Pancreas (tissue), 10 donors: ENCODE measurements at places on chromosomes 3 and 15. TPM values are rescaled to one million over a fixed set of nuclear protein-coding genes. Genes with fewer than 3 reads are reported as not detected.

Gene CCDC14
- 6.7 TPM for total RNA-seq

Gene CLDN11
- total RNA-seq, result 2.3 TPM

Gene TPRG1
- total RNA-seq, result 0.12 TPM

Gene SPTBN5
- total RNA-seq, result 0.32 TPM

Gene GRK7
- total RNA-seq, result not detected

Gene CASR
- 9.0 TPM for total RNA-seq

Gene PLIN1
- total RNA-seq, result 2.2 TPM

Gene CPLX3
- total RNA-seq, result not detected

- no peaks in the 10 kb centered on the region for H3K36me3 ChIP-seq
- H3K27me3 ChIP-seq, result no peaks in the 10 kb centered on the region
- H3K4me3 ChIP-seq, result no peak overlapping the region
- H3K4me1 ChIP-seq, result peaks cover 14% of the 10 kb centered on the region
- no peak for DNase-seq
- H3K27ac ChIP-seq, result no peak overlapping the region
These were observed 32.3 kb downstream of the VGLL4 start for GRCh38 chr3:11611341-11611799.

DNA sequence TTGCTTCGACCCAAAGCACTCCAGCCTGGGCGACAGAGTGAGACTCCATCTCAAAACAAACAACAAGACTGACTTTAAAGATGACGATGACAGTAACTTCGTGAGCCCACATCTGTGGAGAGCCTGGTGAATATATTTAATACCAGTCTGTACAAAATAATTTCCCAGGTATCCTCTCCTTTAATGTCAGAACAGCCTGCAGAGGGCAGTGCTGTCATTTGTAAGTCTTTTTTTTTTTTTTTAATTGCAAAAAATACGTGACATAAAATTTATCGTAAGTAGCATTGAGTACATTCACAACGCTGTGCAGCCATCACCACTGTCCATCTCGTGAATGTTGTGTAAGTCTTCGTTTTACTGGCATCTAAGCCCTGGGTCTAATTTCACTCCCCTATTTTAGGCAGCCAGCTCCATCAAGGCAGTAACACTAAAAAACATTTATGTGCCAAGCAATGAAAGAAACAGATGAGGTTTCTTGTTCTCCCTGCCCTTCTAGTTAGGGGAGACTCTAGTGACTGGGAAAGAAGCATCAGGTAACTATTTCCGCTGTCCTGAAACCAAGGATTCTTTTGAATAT is 1.4 kb downstream of the HTD2 start:
- no peaks in the 10 kb centered on the region for H3K36me3 ChIP-seq
- no peak overlapping the region for H3K27ac ChIP-seq
- no peak for DNase-seq
- peak overlapping the region; percentile 62 for H3K4me3 ChIP-seq

DNA sequence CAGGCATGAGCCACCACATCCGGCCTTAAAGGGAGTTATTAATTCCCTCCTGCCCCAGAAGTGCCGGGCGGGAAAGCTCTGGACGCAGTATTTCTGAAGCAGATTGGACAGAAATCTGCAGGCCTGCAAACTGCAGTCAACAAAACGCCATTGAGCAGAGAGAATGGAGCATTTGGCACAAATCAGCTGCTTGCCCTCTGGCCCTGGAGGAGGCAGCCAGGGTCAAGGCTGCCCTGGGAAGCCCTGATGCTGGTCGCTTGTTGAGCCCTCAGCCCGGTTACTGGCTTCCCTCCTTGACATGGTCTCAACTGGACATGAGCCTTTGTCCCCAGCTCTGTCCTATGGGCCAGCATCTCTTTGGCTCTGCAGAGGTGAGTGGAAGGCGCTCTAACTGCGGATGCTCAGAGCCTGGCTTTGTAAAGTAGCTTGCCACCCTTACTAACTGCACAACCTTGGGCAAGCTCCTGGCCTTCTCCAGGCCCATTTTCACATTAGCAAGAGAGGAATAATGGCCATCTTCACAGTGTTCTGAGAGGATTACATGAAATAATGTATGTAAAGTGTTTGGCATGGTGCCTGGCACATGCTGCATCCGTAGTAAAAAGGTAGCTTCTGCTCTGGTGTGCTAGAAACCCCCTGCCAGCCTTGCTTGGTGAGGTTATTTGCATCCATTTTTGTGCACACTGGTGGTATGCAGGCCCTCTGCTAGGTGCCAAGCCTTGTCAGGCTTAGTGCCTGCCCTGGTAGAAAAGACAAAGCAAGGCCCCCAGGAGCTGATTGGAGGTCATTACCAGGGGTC is 4.1 kb downstream of the SEMA4B start:
- DNase-seq, result no peak
- H3K36me3 ChIP-seq, result peaks cover 1% of the 10 kb centered on the region
- H3K27ac ChIP-seq, result no peak overlapping the region
- no peak overlapping the region for H3K4me3 ChIP-seq
- H3K4me1 ChIP-seq, result peaks cover 11% of the 10 kb centered on the region

DNA sequence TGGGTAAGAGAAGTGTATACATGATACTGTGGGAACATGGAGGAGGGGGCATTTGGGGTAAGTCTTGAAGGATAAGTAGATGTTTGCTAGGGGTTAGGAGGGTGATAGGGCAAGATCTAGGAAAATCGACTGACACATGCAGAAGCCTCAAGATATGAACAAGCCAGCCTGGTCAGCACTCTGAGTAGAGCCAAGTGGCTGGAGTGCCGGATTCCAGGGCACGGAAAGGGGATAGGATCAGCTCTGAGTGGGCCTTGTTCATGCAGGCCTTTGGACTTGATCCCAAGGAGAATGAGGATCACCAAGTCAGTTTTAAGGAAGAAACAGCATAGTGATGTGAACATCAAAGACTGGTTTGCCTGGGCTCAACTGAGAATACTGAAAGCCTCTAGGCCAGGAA is 24.3 kb upstream of the MANF start:
- H3K27me3 ChIP-seq, result no peaks in the 10 kb centered on the region
- no peak overlapping the region for H3K4me3 ChIP-seq
- no peaks in the 10 kb centered on the region for H3K4me1 ChIP-seq

DNA sequence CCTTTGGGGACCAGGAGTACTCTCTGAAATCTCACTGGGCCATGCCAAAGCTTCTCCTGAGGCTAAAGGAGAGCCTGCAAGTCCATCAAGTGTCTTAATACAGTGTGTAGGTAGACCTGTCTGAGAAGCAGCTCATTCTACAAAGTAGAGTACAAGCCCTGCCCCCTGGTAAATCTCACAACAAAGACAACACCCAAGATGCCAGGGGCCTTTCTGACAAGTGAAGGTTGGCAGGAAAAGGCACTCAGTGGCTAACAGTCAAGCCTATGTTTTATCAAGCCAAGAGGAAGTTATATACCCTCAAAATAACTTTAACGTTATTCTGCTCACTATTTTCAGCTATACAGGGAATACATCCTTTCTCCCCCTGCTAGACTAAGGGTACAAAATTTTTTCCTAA is 58.3 kb downstream of the NMNAT3 start:
- no peaks in the 10 kb centered on the region for H3K27me3 ChIP-seq
- DNase-seq, result no peak
- no peak overlapping the region for H3K4me3 ChIP-seq
- no peaks in the 10 kb centered on the region for H3K4me1 ChIP-seq

GRCh38 chr3:175898194-175898593 is 1039.1 kb downstream of the NAALADL2 start:
- no peak overlapping the region for H3K27ac ChIP-seq
- H3K4me3 ChIP-seq, result no peak overlapping the region
- DNase-seq, result no peak
- H3K4me1 ChIP-seq, result no peaks in the 10 kb centered on the region
- H3K36me3 ChIP-seq, result no peaks in the 10 kb centered on the region
- no peaks in the 10 kb centered on the region for H3K27me3 ChIP-seq

- H3K36me3 ChIP-seq, result no peaks in the 10 kb centered on the region
- H3K27ac ChIP-seq, result no peak overlapping the region
- DNase-seq, result no peak
- no peak overlapping the region for H3K4me3 ChIP-seq
- H3K27me3 ChIP-seq, result no peaks in the 10 kb centered on the region
These were observed 231.0 kb upstream of the RASGRP1 start for GRCh38 chr15:38795471-38796245.

GRCh38 chr3:52682016-52682415 is 3.7 kb downstream of the PBRM1 start:
- no peaks in the 10 kb centered on the region for H3K27me3 ChIP-seq
- H3K27ac ChIP-seq, result peak overlapping the region; percentile 43
- DNase-seq, result peak; percentile 17
- H3K36me3 ChIP-seq, result peaks cover 14% of the 10 kb centered on the region
- H3K4me1 ChIP-seq, result peaks cover 26% of the 10 kb centered on the region
- H3K4me3 ChIP-seq, result no peak overlapping the region

- H3K4me3 ChIP-seq, result no peak overlapping the region
- no peaks in the 10 kb centered on the region for H3K36me3 ChIP-seq
- H3K4me1 ChIP-seq, result peaks cover 9% of the 10 kb centered on the region
- DNase-seq, result no peak
- H3K27ac ChIP-seq, result peak overlapping the region; percentile 88
These were observed 420.4 kb downstream of the TIGIT start for GRCh38 chr3:114714237-114714636.

DNA sequence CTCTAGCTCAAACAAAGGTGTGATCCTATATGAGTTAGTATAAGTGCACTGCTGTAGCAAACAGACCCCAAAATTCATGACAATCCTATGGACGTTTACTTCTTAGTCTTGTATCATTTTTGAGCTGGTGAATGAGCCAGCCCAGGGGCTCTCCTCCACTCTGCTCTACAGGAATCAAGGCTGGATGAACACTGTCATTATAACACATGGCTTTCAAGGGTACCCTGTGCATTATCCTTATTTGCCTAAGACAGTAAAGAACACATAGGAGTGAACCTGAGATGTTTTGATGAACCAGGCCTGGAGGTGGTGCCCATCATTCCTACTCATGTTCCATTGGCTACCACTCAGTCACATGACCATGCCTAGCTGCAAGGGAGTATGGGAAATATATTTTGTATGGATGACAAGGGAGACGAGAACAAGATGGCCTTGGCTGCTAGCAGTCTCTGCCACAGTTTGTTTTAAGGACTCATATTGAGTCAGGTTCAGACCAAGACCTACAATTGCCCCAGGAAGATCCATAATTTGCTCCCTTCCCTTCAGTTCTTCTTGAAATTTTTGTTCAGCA is 107.4 kb upstream of the HES1 start:
- no peak overlapping the region for H3K27ac ChIP-seq
- H3K27me3 ChIP-seq, result no peaks in the 10 kb centered on the region
- no peak overlapping the region for H3K4me3 ChIP-seq
- no peaks in the 10 kb centered on the region for H3K36me3 ChIP-seq
- no peaks in the 10 kb centered on the region for H3K4me1 ChIP-seq

GRCh38 chr3:160052385-160053047 is 63.9 kb downstream of the IL12A start:
- no peak for DNase-seq
- no peaks in the 10 kb centered on the region for H3K4me1 ChIP-seq

DNA sequence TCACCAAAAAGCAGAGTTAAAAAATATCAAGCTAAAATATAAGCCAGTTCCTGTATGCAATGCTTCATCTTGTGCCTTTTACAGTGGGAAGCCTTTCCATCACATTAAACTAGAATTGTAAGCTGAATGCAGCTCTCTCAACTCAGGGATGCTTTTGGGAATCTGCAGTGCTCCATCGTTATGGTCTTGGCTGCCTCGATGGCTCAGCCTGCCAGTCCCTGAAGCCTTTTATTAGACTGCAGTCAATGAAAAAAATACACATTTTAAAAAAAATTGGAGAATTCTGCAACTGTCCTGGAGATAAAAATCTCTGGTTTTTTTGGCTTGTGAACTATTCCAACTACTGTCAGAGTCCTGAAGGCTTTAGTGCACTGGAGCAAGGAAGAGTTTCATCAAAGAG is 53.0 kb downstream of the FRMD4B start:
- H3K36me3 ChIP-seq, result no peaks in the 10 kb centered on the region
- H3K4me1 ChIP-seq, result no peaks in the 10 kb centered on the region
- no peak overlapping the region for H3K4me3 ChIP-seq
- no peak overlapping the region for H3K27ac ChIP-seq

GRCh38 chr3:41681479-41681878 is 280.4 kb downstream of the ULK4 start:
- H3K36me3 ChIP-seq, result no peaks in the 10 kb centered on the region
- H3K27me3 ChIP-seq, result no peaks in the 10 kb centered on the region
- H3K4me1 ChIP-seq, result peaks cover 6% of the 10 kb centered on the region
- no peak overlapping the region for H3K4me3 ChIP-seq
- no peak for DNase-seq

- no peaks in the 10 kb centered on the region for H3K36me3 ChIP-seq
- no peaks in the 10 kb centered on the region for H3K4me1 ChIP-seq
These were observed 27.9 kb upstream of the SLC6A1 start for GRCh38 chr3:10964537-10965167.

GRCh38 chr15:51621155-51621765 is 1.3 kb downstream of the DMXL2 start:
- H3K27ac ChIP-seq, result no peak overlapping the region
- no peaks in the 10 kb centered on the region for H3K36me3 ChIP-seq
- peak overlapping the region; percentile 75 for H3K4me3 ChIP-seq
- no peak for DNase-seq
- H3K27me3 ChIP-seq, result no peaks in the 10 kb centered on the region
